A549 treated with ZK216348 at 1 μM for 4 hours (cell line): ENCODE measurements at places on chromosomes 13 and 19. TPM values are rescaled to one million over a fixed set of nuclear protein-coding genes. Genes with fewer than 3 reads are reported as not detected.

ADGRE3 gene
- not detected in 5 replicates for total RNA-seq

SYT3 gene
- total RNA-seq: 0.39 to 0.93 TPM (median 0.66 TPM) in 5 replicates

KLC3 gene
- 0.40 to 1.2 TPM (median 0.79 TPM) in 5 replicates for total RNA-seq

SHISA7 gene
- total RNA-seq: not detected in 5 replicates

SIGLEC14 gene
- total RNA-seq: 0.12 TPM in 1 of 5 replicates, not detected in the others

LYPD4 gene
- not detected in 5 replicates for total RNA-seq

TPGS1 gene
- 7.6 to 22.9 TPM (median 18.8 TPM) in 5 replicates for total RNA-seq

LILRA1 gene
- not detected in 5 replicates for total RNA-seq

DPF1 gene
- total RNA-seq: 3.6 to 5.8 TPM (median 4.8 TPM) in 5 replicates

ZNF154 gene
- total RNA-seq: not detected in 5 replicates
